ENCODE measurements at places on chromosomes 2 and 18.

DNA sequence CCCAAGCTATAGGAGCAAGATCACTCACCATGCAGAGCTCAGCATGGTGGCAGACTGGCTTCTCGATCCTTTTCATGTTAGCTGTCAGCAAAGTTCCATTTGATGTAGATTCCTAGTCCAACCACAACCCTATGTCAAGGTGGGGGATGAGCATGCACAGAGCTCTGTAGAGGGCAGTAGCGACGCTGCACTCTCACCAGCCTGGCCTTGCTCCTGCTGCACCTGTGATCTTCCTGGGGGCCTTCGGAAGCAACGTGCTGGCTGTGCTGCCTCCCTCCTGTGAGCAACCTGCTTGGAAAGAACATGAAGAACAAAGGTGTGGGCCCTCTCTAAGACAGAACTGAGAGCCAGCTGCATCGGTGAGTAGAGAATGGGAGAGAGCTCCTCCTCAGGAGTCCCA lies 479.4 kb upstream of the MYT1L start:
- no peak for DNase-seq

GRCh38 chr2:24175631-24176187 lies 856 bp downstream of the FAM228A start:
- DNase-seq, result no peak

GRCh38 chr2:215476424-215476823 lies 40.6 kb upstream of the FN1 start:
- DNase-seq, result no peak

DNA sequence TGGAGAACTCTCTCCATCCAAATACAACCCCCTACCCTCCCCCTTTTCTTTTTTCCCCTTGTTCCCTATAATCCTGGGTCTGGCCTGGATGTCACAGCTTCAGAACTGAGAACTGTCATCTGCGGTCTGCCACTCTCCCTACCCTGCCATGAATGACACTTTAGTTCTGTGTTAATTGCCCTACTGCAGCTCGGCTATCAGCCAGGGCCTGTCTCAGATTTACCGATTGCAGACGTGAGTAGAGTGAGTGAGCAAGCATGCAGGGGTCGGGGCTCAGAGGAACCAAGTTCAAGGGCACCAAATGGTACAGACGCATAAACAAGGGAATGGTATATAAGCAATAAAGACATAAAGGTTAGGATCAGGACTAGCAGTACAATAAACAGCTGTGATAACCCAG lies 967.8 kb downstream of the BCL11A start:
- DNase-seq, result no peak
